ENCODE measurements at places on chromosomes 6 and 20.

DNA sequence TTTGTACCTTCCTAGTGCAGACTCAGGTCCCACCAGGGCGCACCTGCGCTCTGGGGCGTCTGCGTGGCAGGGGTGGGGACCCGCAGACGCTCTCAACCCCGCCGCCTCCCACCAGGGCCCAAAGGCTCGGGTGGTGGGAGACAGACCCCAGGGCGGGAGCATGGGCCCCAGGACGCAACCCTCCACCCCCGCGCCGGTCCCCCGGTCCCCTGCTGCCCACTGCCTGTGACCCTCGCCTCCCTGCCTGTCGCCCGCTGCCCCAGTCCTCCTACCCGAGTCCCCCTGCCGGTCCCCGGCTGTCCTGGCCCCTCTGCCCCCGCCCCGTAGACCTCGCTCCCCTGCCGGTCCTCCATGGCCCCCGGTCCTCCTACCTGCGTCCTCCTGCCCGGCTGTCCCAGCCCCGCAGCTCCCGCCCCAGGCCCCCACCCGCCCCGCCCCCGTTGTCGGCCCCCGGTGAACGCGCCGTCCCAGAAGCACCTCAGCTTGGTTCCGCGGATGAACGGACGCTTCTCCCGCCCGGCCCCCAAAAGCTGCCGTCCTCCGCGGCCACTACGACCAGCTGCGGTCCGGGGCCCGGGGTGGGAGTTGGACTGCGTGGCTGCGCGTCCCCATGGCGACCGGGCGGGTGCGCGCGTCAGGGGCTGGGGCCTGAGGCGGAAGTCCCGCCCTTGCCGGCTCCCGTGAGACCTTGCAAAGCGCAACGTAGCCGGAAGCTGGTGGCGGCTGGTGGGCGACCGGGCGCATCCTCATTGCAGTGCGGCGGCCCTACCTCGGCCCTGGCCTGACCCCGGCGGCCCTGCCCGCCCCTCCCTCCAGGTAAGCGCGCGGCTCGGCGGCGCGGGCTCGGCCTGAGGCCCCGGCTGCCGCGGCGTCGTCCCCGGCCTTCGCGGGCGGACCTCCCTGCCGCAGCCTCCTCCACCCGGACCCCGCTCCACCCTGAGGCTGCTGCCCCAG, at the start of gene ARFGAP1:
ARFGAP1 (plus strand) TSS at position 709 of the 954 bp plus-strand sequence. CDS start 2,768 bp downstream, outside the sequence.
- DNase-seq: peak; percentile 93

GRCh38 chr6:77456531-77457248, 6.6 kb downstream of the HTR1B start:
- DNase-seq: no peak

DNA sequence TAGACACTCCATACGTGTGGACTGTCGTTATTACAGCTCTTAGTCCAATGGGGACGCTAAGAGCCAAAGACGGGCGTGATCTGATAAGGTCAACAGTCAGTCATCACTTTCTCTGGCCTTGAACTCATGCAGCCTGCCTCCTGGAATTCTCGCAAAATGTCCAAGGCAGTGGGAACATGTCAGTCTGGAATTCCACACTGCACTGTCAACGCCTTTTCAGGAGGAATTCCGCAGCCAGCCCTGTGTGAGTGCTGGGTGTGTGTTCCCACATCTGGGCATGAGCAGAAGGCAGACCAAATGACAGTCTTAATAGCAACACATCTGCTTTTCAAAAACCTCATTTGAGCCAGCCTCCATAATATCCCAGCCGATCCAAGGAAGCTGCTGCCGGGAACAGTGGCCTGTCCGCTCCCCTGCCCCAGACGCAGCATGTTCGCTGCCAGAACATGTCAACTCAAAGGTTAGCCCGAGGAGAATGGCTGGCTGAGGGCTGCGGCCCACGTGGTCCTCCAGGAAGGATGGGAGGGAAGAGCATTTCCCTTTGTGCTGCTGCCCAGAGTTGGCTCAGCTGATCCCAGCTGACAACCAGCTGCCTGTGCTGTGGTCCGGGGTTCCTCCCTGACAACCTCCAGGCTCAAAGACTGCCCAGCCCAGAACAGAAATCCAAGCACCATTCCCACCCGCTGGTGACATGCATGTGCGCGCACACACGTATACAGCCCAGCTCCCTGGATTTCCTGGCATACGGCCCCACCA, 103.1 kb downstream of the SULF2 start:
- no peak for DNase-seq

DNA sequence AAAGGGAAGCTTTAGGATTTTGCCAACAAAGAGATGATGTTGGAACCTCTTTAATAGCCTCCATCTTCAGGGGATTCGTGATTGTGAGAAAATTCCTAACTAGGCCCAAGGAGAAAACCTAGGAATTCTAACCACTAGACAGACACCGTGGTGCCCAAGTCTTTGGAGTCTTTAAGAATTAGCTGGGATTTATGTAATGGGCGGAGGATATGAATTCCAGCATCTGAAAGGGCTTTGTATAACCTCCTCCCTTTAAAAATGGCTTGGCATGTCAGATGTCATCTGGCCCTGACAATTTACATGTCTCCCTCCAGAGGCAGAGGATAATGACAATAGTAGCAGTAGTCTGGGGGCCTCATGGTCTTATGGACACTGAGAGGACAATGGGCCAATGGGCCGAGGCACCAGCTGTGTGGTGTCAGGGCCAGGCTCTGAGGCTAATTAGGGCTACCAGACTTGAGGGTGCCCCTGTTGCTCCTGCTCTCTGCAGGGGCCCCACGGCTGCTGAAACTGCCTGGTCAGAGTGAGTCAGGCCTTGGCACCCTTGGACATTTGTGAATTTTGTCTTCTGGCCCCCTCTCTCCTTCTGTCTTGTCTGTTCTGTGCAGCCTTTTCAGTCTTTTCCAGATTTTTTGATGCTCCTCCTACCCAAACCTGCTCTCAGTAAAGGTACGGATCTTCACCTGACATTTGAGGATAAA, 113.9 kb downstream of the EDN1 start:
- DNase-seq: no peak

- DNase-seq: no peak
Observed at GRCh38 chr6:7954477-7955200, 44.1 kb upstream of the TXNDC5 start.

GRCh38 chr20:58855506-58856389, 3.2 kb downstream of the GNAS start:
- no peak for DNase-seq

DNA sequence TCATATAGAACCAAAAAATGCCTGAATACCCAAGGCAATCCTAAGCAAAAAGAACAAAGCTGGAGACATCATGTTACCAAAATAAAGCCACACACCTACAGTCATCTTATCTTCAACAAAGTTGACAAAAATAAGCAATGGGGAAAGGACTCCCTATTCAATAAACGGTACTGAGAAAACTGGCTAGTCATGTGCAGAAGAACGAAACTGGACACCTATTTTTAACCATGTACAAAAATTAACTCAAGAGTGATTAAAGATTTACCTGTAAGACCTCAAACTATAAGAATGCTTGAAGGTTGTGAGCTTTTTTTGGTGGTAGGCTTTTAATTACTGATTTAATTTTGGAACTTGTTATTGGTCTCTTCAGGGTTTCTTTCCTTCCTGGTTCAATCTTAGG, 236.0 kb upstream of the DEFB112 start:
- DNase-seq: no peak

DNA sequence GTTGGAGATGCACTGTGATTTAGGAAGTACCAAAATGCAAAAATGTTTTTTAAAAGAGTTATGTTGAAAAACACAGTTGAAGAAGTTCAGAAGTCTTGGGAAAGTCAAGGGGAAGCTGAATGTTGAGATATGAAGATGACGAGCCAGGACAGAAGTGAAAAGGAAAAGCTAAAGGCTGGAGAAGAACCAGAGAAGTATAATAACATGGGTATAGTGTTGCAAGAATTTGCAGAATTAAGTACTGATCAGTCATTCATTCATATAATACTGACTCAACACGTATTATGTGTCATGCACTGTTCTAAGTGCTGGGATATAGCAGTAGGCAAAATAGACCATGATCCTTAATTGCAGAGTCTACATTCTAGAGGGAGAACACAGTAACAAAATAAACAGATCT, 432.8 kb downstream of the CDC5L start:
- no peak for DNase-seq

GRCh38 chr6:10526156-10526555, 5.0 kb downstream of the GCNT2 start:
- DNase-seq: no peak

- DNase-seq: no peak
Observed at GRCh38 chr20:54272901-54273488, 65.1 kb downstream of the PFDN4 start.

DNA sequence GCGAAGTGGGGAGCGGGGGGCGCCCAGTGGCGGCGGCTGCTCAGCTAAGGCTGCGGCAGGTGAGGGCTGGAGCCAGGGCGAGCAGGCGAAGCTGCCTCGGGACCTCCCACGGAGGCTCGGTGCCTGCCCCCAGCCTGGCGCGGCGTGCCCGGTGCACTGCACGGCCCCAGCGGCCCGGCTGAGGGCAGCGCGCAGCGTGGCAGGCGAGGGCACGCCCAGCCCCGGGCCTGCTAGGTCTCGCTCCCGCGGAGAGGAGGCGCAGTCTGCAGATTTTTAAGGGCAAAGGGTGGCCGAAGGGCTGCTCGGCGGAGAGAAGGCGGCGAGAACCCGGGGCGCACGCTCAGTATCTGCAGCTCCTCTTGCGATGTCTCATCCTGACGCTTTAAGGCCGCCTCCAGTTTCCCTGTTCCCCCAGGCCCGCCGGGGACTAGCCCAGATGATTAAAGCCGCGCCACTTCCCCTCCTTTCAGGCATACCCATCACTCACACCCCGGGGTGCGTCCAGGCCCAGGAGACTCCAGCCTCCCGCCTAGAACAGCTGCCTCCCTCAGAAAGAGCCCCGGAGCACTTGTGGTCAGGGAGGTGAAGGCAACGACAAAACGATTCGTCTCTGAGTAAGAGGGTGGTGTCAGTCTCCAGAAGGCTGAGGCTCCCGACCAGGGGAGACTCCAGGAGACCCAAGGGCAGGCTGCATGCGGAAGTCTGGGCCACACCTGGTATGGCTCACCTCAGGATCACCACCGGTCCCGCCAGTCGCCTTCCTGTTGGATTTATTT, at the start of gene FERMT1:
FERMT1 (minus strand) TSS at position 158 of the 776 bp plus-strand sequence. CDS start 3,476 bp downstream, outside the sequence.
- peak; percentile 65 for DNase-seq

DNA sequence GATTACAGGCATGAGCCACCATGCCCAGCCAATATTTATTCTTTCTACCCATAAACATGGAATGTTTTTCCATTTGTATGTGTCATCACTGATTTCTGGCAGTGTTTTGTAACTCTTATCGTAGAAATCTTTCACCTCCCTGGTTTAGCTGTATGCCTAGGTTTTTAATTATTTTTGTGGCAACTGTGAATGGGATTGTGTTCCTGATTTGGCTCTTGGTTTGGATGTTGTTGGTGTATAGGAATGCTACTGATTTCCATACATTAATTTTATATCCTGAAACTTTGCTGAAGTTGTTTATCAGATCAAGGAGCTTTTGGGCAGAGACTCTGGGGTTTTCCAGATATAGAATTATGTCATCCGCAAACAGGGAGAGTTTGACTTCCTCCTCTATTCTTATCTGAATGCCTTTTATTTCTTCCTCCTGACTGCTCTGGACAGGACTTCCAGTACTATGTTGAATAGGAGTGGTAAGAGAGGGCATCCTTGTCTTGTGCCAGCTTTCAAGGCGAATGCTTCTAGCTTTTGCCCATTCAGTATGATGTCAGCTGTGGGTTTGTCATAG, 198.6 kb downstream of the ZDHHC14 start:
- DNase-seq: no peak

DNA sequence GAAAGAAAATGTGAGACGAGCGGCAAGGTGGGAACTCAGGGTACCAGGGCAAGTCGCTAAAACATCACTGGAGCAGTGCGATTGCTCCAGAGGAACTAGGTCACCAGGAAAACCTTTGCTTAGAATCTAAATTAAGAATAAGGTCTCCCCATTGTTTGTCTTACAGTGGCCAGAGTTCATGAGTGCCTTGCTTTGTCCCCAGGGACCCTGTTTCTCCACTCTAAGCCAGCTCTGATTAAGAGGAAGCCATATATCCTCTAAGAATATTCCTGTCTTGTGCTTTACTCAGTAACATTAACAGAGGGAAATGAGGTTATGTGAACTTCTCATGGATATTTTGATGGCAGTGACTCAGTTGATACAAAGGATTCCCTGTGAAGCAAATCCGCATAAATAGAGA, 305.8 kb downstream of the CD83 start:
- DNase-seq: no peak

DNA sequence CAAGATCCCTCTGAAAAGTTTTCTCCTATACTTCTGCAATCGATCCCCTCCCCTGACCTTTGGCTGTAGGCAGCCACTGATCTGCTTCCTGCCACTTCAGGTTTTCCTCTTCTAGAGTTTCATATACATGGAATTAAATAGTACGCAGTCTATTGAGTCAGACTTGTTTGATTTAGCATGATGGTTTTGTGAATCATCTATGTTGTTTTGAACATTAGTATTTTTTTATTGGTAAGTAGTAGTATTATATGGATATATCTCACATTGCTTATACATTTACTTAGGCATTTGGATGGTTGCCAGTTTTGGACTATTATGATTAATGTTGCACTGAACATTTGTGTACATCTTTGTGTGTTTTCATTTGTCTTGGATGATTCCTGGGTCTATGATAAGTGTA, 518.0 kb downstream of the CD109 start:
- no peak for DNase-seq

GRCh38 chr20:64188682-64189529, 24.7 kb downstream of the MYT1 start:
- no peak for DNase-seq

DNA sequence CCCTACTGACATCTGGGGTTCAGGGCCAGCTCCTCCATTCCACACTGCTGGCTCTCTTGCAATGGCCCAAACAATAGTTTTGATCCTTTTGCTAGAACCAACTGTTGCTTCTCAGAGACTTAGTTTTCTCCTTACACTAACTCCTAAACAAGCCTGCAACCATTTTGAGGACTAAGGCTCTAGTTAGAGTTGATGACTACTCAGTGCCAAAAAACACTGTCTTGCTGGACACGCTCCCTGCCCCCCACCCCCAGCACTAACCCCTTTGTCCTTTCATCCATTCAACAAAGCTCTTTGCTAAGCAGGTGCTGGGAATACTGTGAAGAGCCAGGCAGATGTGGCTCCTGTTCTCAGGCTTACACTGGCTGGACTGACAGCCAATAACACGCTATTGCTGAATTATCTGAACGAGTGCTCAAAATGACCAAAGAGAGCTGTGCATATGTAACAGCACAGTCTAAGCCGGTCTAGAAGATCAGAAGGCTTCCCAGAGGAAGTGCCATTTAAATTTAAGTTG, 17.6 kb downstream of the GCLC start:
- DNase-seq: no peak

- DNase-seq: no peak
Observed at GRCh38 chr20:2421247-2421646, 40.5 kb downstream of the TGM6 start.

DNA sequence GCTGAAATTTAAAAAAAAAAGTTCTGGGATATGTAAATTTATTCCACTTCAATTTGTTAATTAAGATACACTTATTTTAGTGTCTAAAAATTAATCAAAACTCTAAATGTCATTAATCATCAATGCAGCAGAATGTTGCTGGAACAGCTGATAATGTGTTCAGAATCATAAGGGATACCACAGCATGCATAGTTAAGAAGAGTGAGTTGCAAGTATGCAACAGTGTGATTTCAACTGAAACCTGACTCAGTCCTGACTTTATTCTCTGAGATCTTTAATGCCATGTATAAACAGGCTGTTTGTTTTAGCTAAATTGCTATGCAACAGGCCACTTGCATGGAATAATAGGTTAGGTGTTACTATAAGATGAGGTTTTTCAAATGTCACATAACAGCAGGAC, 1.4 kb downstream of the GRIK2 start:
- no peak for DNase-seq

GRCh38 chr6:85754894-85755293, 112.2 kb upstream of the SYNCRIP start:
- no peak for DNase-seq

GRCh38 chr6:11770546-11771466, 7.8 kb downstream of the ADTRP start:
- DNase-seq: no peak

- DNase-seq: peak; percentile 62
Observed at GRCh38 chr6:146028252-146028795, 538 bp upstream of the GRM1 start.

All from activated CD8-positive, alpha-beta memory T cell treated with anti-CD3 and anti-CD28 coated beads for 24 hours (primary cell).